NCI-H2107 (cell line): ENCODE measurements at places on chromosomes 2 and 18.
A peak's percentile ranks its signal among the peaks of the same experiment; 100 is the strongest.

DNA sequence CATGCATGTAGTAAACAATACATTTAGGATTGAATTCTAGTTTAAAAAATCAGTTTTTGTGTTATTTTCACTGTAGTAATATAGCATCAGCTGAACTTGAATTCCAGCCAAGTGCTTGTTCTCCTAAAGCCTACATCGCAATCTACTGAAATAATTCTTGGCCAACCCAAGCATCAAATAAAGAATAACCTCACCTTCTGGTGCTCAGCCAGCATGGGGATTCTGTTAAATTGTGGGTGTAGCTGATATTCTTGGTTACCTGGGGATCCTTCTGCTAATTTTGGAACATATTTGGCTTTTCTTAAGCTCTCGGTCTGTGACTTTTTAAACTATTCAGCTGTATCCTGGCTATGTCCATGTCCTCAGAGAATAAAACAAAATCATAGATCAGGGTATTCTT, 248.8 kb downstream of the NRXN1 start:
- no peak for DNase-seq

- DNase-seq: no peak
Observed at GRCh38 chr2:209526561-209526960, 102.7 kb downstream of the MAP2 start.

DNA sequence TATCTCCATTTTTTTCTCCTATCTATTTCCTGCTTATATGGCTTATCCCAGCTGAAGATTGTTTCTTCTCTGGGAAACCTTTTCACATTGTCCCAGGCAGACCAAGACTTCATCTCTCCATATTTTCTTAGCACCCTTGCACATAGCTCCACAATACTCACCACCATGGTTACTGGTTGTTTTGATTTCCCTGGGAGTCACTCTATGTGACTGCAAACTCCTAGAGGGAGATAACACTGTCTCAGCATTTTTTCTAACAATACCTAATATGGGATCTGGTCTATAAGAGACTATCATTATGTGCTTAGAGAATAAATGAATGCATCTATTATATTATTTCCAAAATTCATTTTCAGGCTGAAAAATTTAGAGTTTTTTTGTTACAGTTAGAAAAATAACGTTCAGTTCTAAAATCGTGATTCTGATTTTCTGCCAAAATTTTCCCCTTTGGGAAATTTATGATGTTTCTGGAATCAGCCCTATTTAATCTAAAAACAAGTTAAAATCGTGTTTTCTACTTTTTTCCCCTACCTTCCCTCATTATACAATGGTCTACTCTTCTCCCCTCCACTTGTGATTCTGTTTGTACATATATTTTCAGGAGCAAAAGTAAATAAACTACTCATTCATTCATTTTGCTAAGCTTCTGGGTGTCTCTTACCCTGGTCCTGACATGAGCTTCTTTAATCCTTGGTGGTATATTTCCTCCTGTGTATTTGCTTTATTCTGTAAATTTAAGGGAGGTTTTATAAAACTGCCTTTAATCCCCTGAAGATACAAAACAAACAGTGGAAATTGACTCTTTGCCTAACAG, 95.4 kb downstream of the HNMT start:
- no peak for DNase-seq

- no peak for DNase-seq
Observed at GRCh38 chr2:8802741-8803140, 34.7 kb downstream of the KIDINS220 start.

- no peak for DNase-seq
Observed at GRCh38 chr2:189232759-189233406, 53.3 kb upstream of the COL5A2 start.

- no peak for DNase-seq
Observed at GRCh38 chr2:46387292-46387691, 90.1 kb downstream of the EPAS1 start.

- DNase-seq: peak; percentile 15
Observed at GRCh38 chr2:71545572-71546274, 92.4 kb downstream of the DYSF start.

- DNase-seq: no peak
Observed at GRCh38 chr2:12844511-12844910, 127.8 kb downstream of the TRIB2 start.

- no peak for DNase-seq
Observed at GRCh38 chr2:183998797-183999190, 599.5 kb upstream of the ZNF804A start.

DNA sequence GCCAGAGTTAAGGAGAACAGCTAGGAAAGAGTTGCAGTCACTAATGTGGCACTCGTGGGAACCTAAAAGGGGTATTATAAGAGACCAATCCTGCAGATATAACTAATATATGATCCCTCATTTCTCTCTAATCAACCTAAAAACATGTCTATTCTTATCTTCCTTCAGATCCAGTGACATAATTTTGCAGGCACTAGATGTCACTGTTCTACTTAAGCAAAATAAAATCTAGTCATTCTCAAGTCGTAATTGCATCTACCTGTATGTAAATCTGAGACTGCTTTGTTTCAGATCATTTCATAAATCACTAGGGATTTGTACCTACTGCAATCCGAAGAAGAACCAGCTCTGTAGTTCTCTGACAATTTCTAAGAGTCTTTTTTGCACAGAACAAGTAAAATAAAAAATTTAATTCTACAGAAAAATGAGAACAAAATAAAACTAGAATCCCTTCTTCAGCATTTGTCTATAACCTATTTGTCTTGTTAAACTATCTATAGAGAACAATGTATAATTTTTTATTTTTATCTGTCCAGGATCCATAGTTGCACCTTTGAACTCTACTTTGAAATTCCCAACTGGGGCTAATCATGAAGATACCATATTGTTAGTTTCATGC, 56.5 kb upstream of the ERBB4 start:
- DNase-seq: no peak

DNA sequence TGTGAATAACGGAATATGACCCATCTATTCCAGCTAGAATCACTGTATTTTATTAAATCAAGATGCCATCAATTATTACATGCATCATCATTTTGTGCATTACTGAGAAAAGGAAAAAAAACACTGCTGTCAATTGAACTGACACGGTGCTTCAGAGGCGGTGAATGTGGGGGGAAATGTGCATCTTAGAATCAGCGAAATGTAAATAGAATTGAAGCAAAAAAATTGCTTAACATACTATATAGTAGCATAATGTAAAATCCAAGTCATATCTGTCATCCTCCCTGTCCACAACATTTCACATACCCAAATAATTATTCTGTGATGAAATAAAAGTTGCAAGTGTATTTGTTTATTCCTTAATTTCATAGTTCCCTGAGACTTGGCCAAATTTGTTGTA, 84.6 kb downstream of the PRKRA start:
- DNase-seq: no peak

GRCh38 chr2:234102112-234102511, 51.6 kb downstream of the SPP2 start:
- DNase-seq: peak; percentile 14

GRCh38 chr2:226450141-226450540, 349.5 kb downstream of the IRS1 start:
- no peak for DNase-seq

DNA sequence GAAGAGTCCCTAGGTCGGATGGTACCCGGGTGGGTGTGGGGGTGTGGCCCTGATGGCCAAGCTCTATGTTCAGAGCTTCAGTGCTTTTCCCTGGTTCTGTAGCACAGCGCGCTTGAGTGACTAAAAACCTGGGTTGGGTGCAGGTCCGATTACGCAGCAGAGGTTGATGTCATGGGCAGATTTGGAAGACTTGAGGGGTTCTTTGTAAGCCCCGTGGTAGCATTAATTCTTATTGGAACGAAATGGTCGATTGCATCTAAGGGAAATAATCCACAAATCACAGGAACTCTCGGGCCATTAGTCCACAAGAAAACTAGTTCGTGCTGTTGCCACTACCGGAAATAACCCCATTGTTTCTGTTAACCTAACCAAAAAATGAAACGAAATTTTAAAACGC, 9.0 kb downstream of the HOXD8 start:
- DNase-seq: no peak

GRCh38 chr2:174914853-174915760, 90.1 kb downstream of the CHN1 start:
- no peak for DNase-seq

DNA sequence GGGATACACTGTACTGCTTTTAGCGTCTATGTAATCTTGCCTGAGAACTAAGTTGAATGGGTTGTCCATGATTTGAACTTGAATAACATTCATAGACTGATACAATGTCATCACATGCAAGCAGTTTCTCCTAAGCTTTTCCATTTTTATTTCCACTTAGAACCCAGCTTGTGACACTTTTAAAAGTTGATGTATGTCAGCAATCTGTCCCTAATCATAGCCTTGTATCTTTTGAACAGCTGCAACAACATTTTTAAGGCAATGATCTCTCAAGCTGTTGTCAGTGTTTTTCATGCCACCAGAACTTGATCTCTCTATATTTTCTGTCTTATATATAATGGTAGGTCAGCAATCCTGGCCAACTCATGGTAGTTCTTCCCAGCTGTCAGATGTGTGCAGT, 185.0 kb downstream of the DOK6 start:
- DNase-seq: no peak

GRCh38 chr18:63850636-63851035, 36.9 kb upstream of the SERPINB2 start:
- no peak for DNase-seq

DNA sequence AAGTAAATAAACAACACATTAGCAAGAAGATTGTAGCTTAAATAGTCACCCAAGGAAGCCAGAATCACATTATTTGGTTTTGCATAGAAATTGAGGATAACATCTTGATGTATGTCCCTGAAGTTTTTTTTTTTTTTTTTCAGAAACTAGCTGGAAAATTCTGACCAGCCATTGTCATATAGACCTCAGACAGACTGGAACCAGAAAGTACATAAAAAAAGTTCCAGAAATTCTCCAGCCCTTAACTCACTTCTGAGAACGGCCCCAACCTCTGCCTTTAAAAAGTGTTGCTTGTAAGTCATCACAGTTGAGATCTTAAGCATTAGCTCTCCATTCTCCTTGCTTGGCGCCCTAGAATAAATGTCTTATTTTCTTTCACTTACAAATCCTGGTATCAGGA, 350.5 kb downstream of the CCDC85A start:
- no peak for DNase-seq

DNA sequence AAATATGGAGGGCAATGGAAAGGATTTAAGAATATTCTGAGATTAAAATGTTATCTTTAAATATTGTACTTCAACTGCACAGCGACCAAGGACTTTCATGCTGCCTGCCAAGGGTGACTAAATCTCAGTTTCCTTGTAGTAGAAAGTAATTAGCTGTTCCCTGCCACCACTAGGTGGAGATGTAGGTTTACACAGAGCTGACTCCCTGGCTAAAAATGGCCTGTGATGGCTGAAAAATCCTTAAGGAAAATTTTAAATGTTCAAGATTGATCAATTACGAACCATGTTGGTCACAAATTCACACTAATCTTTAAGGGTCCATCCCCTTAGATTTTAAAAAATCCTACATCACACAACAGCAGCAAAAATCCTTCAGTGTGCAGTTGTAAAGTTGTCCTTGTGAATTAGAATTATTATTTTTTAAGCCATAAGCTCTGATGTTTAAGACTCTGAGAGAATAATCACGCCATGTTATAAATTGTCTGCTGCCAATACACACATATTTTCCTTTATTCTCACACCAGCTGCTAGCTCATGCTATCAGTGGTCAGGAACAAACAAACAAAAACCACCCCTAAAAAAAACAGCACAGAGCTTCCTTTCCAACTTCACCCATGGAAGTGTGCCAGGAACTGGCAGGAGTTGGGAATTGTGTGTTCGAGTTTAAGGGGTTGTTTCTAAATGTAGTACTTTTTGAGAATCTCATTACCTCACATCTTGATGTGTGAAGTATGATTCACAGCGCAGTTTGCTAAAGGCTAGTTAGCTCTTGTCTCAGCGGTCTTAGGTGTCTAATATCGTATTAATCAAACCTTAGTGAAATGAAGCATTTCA, 399.8 kb downstream of the TMEM182 start:
- peak; percentile 16 for DNase-seq

DNA sequence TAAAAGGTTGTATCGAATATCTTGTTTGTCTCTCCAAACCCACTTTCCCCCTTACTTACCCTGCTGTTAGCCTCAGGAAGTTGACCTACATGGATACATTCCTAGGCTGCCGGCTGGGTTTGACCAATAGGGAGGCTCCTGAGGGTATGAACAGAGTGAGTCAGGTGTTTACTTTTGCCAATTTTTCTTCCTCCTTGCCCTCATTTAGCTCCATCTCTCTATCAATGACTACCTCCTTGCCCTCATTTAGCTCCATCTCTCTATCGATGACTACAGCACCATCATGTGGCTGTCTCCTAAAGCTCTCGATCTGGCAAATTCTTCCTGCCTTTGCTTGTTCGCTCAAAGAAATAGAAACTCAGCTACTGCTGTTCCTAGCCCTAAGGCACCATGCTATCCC, 571.9 kb upstream of the CRIM1 start:
- DNase-seq: no peak

DNA sequence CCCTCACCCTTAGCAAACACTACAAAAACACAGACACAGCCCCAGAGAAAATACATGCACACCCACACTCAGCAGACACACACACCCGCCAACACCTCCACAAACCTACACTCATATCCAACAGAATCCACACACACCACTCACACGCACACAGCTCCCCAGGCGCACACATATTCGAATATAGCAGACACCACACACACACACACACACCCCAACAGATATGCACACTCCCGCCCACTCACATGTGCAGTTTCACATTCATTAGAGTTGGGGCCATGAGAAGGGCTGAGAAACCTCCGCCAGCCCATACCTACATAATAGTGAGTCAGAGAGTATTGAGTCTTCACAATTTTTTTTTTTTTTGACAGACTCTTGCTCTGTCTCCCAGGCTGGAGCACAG, 29.4 kb upstream of the NOTO start:
- no peak for DNase-seq

DNA sequence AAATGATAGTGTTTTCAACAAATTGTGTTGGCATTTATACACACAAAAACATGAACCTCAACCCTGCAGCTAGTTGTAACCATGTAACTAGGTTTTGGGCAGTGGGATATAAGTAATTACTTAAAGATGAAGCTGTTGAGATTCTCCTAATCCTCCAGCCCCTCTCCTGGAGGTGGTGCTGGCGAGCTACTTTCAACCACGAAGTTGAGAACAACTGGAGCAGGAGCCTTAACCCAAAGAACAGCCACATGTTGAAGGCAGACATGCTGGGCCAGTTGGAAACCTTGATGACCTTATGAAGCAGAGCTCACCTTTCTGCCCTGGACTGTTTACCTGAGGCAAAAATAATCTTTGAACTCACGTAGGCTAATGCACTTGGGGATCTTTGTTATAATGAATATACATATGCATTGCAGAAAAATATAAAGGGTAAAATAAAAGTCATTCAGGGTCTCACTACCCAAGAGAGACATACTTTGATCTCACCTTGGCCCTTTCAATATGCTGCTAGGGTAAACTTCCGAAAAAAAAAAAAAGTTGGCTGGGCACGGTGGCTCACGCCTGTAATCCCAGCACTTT, 89.6 kb upstream of the NPAS2 start:
- no peak for DNase-seq

GRCh38 chr2:72036173-72036545, 111.5 kb downstream of the CYP26B1 start:
- no peak for DNase-seq

GRCh38 chr2:165632594-165632993, 161.5 kb downstream of the GALNT3 start:
- no peak for DNase-seq
